ENCODE measurements at places on chromosomes 5 and 9.

- DNase-seq: no peak
These were observed 32.3 kb upstream of the CEP72 start for GRCh38 chr5:579746-580366.

- DNase-seq: no peak
These were observed 11.6 kb upstream of the ECM2 start for GRCh38 chr9:92547356-92547755.

DNA sequence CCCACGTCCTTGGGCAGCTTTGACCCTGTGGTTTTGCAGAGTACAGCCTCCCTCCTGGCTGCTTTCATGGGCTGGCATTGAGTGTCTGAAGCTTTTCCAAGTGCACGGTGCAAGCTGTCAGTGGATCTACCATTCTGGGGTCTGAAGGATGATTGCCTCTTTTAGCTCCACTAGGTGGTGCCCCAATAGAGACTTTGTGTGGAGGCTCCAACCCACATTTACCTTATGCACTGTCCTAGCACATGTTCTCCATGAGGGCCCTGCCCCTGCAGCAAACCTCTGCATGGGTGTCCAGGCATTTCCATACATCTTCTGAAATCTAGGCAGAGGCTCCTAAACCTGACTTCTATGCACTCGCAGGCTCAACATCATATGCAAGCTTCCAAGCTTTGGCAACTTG, 644.2 kb upstream of the CDH9 start:
- DNase-seq: no peak

- no peak for DNase-seq
These were observed 15.1 kb upstream of the TCF7 start for GRCh38 chr5:134099288-134099872.
